Fibroblast of pulmonary artery (primary cell): ENCODE measurements at places on chromosomes 6 and 20.

GRCh38 chr6:111417181-111417585, 65.8 kb downstream of the REV3L start:
- DNase-seq: peak; percentile 25

- peak; percentile 48 for DNase-seq
Measured at GRCh38 chr6:2158596-2159271, 86.7 kb downstream of the GMDS start.

DNA sequence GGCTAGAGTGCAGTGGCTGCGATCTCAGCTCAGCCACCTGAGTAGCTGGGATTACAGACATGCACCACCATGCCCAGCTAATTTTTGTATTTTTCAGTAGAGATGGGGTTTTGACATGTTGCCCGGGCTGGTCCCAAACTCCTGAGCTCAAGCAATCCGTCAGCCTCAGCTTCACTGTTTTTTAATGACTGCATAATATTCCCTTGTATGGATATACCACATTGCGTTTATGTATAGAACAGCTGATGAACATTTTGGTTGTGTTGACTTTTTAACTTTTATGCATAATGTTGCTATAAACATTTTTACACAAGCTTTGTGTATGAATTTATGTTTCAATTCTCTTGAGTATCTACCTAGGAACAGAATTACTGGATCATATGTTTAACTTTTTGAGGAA, 4.3 kb upstream of the RFX6 start:
- DNase-seq: no peak

GRCh38 chr6:82958551-82958950, 107.1 kb downstream of the UBE3D start:
- DNase-seq: no peak

DNA sequence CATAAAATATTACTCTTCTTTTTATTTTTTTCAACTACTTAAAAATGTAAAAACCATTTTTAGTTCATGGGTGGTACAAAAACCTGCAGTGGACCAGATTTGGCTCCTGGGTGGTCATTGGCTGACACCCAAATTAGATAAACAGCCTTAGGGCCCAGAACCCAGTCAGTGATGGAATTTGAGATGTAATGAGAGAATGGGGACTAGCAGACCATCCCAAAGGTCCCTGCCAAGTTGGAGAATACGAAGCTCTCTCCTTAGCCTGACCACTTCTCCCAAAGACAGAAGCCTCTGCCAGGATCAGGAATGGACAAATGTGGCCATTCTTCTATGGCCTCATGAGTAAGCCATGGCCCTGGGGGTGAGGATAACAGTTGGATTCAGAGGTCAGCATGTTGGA, 194.7 kb downstream of the NFATC2 start:
- DNase-seq: no peak

- peak; percentile 21 for DNase-seq
Measured at GRCh38 chr20:59939052-59939878, 840 bp downstream of the PPP1R3D start.

- DNase-seq: peak; percentile 83
Measured at GRCh38 chr6:39812853-39813533, 20.8 kb downstream of the DAAM2 start.

- no peak for DNase-seq
Measured at GRCh38 chr20:61805365-61805764, 260.3 kb downstream of the TAF4 start.

GRCh38 chr20:10665027-10665561, 8.7 kb downstream of the JAG1 start:
- DNase-seq: peak; percentile 45

DNA sequence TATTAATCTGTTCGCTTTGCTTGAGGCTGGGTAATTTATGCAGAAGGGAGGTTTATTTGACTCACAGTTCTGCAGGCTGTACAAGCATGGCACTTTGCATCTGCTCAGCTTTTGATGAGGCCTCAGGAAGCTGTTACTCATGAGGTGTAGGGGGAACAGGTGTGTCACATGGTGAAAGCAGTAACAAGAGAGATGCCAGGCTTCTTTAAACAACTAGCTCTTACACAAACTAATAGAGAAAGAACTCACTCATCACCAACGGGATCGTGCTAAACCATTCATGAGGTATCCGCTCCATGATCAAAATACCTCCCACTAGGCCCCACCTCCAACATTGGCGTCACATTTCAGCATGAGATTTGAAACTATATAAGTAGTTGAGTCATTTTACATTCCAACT, 34.4 kb upstream of the GCLC start:
- DNase-seq: no peak

- DNase-seq: peak; percentile 85
Measured at GRCh38 chr6:108921547-108922361, 73.5 kb downstream of the ARMC2 start.

GRCh38 chr20:51985013-51985415, 182.7 kb upstream of the SALL4 start:
- peak; percentile 98 for DNase-seq

- DNase-seq: no peak
Measured at GRCh38 chr6:4029687-4030086, 49.2 kb downstream of the FAM217A start.

GRCh38 chr20:18928626-18929025, 115.0 kb downstream of the SCP2D1 start:
- DNase-seq: no peak

- DNase-seq: peak; percentile 73
Measured at GRCh38 chr6:85058806-85059205, 294.4 kb upstream of the TBX18 start.

DNA sequence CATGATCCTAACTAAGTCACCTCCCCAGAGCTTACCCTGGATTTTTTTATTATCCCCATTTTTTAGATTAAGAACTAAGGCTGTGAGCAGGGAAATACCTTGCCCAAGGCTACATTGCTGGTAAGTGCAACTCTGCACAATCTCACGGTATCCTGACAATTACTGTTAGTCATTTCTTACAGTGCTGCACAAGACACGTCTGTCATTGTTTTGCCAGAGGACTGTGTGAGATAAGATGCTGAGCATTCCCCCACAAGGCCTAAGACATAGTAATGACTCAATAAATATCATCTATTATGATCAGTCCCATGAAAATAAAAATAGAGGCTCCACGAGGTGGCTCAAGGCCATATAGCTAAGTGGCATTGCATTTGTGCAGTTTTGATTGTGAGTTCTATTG, 21.0 kb downstream of the PFDN4 start:
- DNase-seq: peak; percentile 75

GRCh38 chr6:73965539-73966029, 269.6 kb downstream of the CD109 start:
- DNase-seq: no peak

DNA sequence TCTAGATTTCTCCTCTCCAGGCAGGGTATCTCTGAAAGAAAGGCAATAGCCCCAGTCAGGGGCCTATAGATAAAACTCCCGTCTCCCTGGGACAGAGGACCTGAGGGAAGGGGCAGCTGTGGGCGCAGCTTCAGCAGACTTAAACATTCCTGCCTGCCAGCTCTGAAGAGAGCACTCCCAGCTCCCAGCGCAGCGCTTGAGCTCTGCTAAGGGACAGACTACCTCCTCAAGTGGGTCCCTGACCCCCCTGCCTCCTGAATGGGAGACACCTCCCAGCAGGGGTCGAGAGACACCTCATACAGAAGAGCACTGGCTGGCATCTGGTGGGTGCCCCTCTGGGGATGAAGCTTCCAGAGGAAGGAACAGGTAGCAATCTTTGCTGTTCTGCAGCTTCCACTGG, 556.9 kb downstream of the EPM2A start:
- no peak for DNase-seq

DNA sequence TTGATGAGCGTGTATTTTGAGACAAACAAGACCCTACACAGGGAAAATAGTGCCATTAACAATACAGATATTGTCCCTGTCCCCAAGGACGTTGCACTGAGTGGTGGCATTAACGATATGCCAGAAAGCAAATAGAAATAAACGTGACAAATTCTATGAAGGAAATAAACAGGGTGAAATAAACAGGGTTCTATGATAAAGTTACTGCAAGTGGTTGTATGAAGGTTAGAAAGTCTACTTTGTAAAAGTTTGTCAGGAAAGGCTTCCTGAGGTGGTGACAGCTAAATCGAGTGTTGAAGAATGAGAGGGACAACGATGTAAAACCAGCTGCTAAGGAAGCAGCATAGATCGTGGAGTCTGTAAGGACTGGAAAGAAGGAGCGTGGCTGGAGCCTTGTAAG, 380.2 kb downstream of the LAMA2 start:
- DNase-seq: no peak

DNA sequence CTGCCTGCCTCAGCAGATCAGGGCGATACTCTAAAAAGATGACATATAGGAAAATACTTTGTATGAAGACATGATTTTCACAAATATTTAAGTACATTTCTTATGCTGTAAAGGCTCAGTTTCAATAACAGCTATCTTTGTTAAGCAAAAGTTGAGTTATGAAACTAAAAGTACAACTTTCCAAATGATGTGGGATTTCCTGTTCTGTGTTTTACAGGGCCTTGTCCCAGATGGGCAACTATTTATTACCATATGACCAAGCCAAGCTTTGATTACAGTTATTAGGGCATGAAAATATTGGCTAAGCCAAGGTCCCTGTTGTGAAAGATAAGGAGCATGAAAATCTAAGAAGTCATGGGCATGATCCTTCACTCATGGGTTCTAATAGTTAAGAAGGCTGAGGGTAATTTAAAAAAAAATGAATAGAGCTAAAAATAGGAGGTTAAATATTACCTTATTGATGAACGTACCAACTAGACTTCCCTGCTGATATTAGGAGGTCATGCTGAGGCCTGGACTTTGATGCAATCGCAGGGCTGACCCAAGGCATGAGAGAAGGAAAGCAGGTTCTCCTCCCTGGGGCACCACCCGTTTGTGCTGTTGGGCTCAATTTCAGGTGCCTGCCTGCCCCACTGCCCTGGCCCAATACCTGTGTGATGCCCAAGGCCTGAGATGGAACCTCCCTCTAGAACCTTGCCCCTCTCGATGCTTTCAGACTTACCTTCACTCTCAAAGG, 294.4 kb upstream of the PRDM1 start:
- no peak for DNase-seq

- DNase-seq: no peak
Measured at GRCh38 chr20:57301026-57301425, 28.6 kb upstream of the SPO11 start.

- DNase-seq: no peak
Measured at GRCh38 chr20:31806564-31807355, 12.4 kb upstream of the MYLK2 start.

DNA sequence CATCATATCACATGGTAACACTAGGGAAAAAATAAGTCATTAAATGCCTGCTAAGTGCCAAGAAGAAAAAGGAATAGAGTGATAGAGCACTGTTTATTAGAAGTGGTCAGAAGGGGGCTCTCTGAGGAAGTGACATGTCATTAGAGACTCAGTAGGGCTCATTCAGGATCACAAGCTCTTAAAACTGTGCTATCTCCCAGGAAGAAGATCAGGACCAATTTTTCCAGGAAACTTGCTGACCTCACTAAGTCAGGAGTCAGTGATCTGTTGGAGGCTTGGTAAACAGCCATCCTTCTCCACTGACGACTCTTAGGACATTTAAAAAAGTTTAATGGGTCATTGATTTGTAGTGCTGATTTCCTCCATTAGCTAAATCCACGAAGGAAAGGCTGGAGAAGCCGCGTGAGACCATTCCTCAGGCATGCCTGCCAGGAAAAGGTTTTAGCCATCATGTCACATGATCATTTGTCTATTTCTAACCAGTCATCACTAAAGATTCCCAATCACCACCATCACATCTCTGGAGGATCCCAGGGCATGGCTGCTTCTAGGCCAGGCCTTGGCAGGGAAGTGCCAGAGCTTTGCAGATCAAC, 5.9 kb upstream of the PTPN1 start:
- peak; percentile 47 for DNase-seq

DNA sequence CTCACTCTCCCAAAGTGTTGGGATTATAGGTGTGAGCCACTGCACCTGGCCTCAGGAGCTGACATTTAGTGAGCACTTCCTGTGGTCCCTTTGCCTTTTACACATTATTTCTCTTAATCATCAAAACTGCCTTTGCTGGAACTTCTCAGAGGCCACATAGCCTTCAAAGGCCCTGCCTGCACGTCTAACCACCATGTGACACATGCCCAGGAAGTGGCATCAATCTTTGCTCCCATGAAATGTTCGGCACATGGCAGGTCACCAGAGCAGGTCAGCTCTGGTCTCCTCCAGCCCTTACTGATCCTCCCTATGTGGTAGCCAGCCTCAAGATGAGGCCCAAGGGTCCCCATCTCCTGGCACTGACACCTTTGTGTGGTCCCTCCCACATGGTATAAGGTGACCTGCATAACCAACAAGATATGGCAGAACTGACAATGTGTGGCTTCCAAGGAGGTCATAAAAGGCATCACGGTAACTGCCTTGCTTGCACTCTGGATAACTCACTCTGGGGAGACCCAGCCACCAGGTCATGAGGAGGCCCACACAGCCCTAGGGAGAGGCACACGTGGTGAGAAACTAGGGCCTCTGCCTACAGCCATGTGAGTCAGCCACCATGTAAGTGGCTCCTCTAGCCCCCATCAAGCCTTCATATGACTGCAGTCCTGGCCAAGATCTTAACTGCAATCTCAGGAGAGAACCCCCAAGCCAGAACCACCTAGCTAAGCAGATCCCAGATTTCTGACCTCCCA, 28.8 kb upstream of the HMGA1 start:
- DNase-seq: no peak

- DNase-seq: peak; percentile 45
Measured at GRCh38 chr20:41428285-41428684, 61.7 kb upstream of the EMILIN3 start.

DNA sequence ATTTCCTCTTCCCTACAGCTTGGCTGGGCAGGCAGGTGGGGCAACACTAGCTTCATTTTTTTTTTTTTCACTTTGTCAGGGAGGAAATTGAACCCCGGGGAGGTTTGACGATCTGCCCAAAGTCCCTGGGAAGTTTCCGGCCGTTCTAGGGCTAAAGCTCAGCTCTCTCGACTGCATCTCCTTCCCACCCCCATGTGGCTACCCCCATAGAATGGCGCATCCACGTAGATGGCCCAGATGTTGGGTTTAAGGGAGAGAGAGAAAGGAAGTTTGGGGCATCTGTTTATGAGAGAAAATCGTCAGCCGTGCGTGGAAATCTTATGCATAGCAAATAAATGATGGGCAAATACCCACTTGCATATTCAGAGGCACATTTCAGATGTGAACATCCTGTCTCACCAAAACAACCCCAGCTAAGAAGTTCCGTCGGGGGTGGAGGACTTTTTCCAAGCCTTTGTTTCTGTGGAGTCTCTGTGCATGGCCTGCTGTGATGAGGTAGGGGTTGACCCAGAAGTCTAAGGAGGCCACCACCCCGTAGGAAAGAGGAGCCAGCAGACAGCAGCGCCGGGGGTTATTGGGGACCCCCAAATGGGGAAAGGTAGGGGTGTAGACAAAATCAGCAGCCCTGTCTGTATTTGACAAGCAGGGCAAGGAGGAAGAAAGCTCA, 40.5 kb upstream of the ZNF831 start:
- no peak for DNase-seq

DNA sequence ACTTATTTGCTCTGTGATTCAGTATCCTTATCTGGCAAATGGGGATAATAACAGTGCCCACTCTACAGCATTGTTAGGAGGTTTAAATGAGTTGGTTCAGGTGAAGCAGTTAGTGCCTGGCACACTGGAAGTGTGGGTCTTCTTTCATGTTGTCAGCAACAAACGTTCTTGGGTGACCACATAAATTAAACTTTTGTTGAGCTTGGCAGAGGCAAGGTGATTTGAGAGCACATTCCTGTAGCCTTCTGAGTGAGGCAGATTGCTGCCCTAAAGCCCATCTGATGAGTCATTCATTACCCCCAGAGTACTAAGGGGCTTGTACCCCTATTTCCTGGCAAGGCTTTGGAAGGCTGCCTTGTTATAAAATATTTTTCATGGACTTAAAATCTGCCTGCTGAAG, 25.8 kb downstream of the SEC23B start:
- no peak for DNase-seq
